Neural progenitor cell (in vitro differentiated cells): ENCODE measurements at places on chromosomes 1 and 21. TPM values are rescaled to one million over a fixed set of nuclear protein-coding genes. Genes with fewer than 3 reads are reported as not detected.

- H3K27ac ChIP-seq: no peak overlapping the region
- peak; percentile 33 for DNase-seq
- H3K27me3 ChIP-seq: peaks cover 60% of the 10 kb centered on the region
Measured at GRCh38 chr1:165351863-165352441, 4.6 kb downstream of the LMX1A start.

- H3K36me3 ChIP-seq: no peaks in the 10 kb centered on the region
- no peaks in the 10 kb centered on the region for H3K27me3 ChIP-seq
- no peak for DNase-seq
- H3K4me1 ChIP-seq: no peaks in the 10 kb centered on the region
- no peak overlapping the region for H3K4me3 ChIP-seq
Measured at GRCh38 chr1:184326278-184326677, 60.6 kb upstream of the C1orf21 start.

- peaks cover 8% of the 10 kb centered on the region for H3K4me1 ChIP-seq
- no peaks in the 10 kb centered on the region for H3K36me3 ChIP-seq
- DNase-seq: peak; percentile 48
- H3K4me3 ChIP-seq: no peak overlapping the region
Measured at GRCh38 chr1:47986761-47987200, 10.4 kb downstream of the TRABD2B start.

DNA sequence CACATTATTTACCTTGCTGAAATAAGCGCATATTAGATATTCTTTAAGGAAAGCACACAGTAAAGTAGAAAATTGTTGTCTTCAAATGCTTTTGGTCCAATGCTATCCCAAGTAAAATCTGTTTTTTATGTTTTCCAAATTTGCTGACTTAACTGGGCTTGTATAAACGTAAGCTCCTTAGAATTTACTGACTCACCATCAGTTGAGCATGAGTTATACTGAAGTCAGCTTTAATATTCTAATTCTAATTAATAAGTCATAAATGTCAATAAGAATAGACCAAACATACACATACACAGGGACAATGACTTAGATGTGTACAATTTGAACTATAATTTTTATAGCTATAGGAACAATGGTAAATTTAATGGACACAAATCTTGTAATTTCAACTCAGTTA is 319.2 kb downstream of the TPR start:
- no peak overlapping the region for H3K4me3 ChIP-seq
- H3K27ac ChIP-seq: no peak overlapping the region
- no peaks in the 10 kb centered on the region for H3K4me1 ChIP-seq
- no peaks in the 10 kb centered on the region for H3K27me3 ChIP-seq
- no peaks in the 10 kb centered on the region for H3K36me3 ChIP-seq

DNA sequence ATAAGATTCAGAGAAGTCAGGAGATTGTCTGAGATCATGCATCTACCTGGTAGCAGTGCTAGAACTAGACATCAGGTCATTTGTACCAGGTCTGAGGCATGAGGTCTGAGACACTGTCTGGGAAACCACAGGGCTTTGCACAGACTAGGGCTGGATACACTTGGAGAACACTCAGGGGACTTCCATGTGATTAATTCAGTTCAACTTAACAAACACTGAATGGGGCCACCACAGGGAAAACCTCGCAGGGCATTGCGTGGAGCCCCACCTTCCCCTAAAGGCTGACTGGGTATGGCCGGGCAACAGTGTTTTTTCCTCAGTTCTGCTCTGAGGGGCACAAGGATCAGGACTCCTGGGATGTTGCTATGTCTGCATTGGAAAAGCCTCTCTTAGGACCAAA is 86.5 kb upstream of the WARS2 start:
- no peaks in the 10 kb centered on the region for H3K36me3 ChIP-seq
- H3K4me3 ChIP-seq: no peak overlapping the region
- DNase-seq: peak; percentile 29
- H3K4me1 ChIP-seq: peaks cover 19% of the 10 kb centered on the region
- H3K27me3 ChIP-seq: no peaks in the 10 kb centered on the region

The GPX7 gene
- total RNA-seq: 21.9 and 31.6 TPM in 2 replicates

DNA sequence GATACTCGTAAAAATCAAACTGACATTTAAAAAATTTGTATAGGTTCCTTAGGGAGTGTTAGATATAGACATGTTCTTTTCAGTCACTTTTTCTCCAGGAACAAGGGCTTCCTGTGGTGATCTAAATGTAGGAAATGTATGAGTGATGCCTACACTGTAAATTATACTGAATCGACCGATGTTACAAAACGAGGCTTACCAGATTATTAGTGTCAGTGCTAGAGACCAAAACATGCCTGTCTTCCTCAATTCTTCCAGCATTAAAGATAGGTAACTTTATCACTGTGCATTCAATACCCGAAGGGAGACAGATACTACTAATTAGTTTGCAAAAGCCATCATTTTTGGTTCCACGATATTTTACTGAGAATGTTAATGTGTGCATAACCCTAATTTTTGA is 86.1 kb downstream of the BRINP3 start:
- H3K27ac ChIP-seq: no peak overlapping the region
- no peak overlapping the region for H3K4me3 ChIP-seq
- no peaks in the 10 kb centered on the region for H3K36me3 ChIP-seq
- H3K4me1 ChIP-seq: no peaks in the 10 kb centered on the region
- DNase-seq: no peak

DNA sequence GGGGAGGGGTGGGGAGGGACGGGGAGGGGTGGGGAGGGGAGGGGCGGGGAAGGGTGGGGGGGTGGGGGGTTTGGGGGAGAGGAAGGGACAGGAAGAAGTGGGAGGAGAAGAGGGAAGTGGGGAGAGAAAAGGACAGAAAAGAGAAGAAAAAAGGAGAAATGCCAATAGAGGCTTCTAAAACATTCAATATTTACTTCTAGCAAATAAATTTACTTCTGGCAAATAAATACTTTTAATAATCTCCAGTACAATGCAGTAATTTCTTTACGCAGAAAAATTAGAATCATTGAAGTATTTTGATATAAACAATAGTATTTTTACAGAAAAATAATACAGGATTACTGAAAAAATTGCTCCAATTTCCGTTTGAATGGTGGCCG is 9.4 kb upstream of the GPR161 start:
- H3K27ac ChIP-seq: no peak overlapping the region
- H3K4me1 ChIP-seq: peaks cover 9% of the 10 kb centered on the region
- no peaks in the 10 kb centered on the region for H3K36me3 ChIP-seq
- no peak overlapping the region for H3K4me3 ChIP-seq

The TNN gene
- not detected in 2 replicates for total RNA-seq

DNA sequence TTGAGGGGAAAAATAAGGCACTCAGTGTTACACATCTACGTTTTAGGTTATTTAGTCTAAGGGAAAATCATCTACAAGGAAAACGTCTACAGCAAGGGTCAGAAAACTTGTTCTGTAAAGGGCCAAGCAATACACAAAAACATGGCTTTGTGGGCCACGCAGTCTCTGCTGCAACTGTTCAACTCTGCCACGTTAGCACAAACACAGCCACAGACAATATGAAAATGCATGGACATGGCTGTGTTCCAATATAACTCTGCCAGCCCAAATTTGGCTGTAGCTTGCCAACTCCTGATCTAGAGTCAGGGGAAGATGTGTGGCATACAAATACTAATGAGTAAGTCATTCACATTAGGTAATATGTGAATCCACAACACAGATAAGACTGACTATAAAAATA is 40.7 kb downstream of the COA6 start:
- H3K4me1 ChIP-seq: no peaks in the 10 kb centered on the region
- no peak for DNase-seq
- H3K27me3 ChIP-seq: no peaks in the 10 kb centered on the region
- H3K36me3 ChIP-seq: peaks cover 6% of the 10 kb centered on the region
- H3K27ac ChIP-seq: no peak overlapping the region
